Ovary (tissue), 10 donors: ENCODE measurements at places on chromosomes 2 and 18. TPM values are rescaled to one million over a fixed set of nuclear protein-coding genes. Genes with fewer than 3 reads are reported as not detected.

GRCh38 chr2:234661175-234661574 lies 164.3 kb upstream of the ARL4C start:
- DNase-seq = no peak

- no peak for DNase-seq
Measured at GRCh38 chr2:238244151-238244550, 4.3 kb upstream of the HES6 start.

- DNase-seq = no peak
Measured at GRCh38 chr18:72160510-72161445, 383.4 kb downstream of the CBLN2 start.

DNA sequence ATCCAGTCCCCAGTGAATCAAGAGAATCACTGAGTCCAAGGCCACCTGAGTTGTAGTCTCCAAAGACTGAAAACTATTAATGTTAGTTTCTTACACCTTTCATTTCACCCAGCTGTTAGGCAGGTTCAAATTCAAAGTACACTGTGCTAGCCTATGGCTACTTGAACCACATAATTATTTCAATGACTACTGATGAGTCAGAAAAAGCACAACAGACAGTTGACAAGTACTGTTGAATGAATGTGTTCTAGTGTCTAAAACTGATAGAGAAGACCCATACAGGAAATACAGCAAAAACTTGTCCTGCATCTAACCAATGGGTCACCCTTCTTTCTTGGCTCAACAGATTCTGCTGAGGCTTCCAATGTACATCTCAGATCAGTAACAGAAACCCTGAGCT lies 160.9 kb downstream of the MYO5B start:
- no peak for DNase-seq

- no peak for DNase-seq
Measured at GRCh38 chr2:75333646-75334045, 134.3 kb upstream of the TACR1 start.

- no peak for DNase-seq
Measured at GRCh38 chr2:122528061-122528460, 772.6 kb downstream of the TSN start.

DNA sequence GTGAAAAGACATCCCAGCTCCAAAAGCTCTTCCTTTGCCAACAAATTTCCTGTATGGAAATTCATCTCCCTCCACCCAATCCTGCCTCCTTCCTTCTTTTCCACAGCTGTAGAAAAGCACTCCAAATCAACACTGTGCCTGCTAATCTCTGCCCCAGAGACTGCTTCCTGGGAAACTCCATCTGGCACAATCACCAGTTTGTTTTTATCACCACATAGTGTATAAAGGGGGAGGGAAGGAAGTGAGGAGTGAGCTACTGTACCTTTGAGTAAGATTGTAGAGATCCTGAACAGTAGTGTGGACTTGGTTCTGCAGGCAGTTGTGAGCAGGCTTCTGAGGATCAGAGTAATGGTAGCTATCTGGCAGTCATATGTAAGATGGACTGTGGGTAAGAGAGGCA lies 14.7 kb upstream of the FAM237A start:
- DNase-seq = no peak

DNA sequence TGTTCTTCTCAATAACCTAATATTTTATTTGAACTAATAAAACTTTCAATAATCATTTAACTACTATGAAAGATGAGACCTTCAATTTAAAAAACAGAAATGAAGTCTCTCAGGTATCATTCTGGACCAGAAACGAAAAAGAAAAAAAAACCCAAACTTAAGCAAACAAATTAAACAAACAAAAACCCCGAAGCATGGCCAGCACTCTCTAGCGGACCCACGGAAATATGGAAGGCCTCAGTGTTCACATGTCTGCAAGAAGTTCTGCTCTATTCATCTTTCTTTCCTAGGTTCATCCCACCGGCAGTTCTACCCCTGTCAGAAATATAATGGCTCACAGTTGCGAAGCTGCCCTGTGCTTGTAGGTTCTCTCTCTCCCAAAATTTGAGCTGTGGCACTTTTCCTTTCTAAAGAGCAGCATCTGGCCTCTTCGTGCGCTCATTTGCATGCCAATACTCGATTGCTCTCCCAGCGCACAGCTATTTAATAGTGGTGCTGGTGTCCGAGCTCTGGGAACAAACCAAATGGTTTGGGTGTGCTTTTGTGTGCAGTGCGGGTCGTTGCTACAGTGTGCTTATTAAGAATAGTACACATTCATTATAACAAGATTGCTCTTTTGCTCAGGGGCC lies 129.0 kb upstream of the ZEB2 start:
- DNase-seq = no peak

DNA sequence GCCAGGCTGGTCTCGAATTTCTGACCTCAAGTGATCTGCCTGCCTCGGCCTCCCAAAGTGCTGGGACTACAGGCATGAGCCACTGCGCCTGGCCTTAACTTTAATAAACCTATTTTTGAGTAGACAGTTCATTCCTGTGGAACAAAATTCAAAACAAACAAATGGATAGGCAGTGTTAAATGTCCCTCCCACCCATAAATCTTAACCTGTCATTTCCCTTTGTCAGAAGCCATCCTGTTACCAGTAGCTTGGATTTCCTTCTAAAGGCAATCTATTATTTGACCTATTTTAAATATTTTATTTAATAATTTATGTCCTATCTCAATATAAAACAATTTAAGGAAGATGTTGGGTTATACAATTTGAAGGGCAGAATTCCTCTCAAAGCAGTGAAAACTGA lies 6.6 kb upstream of the C2orf72 start:
- no peak for DNase-seq

DNA sequence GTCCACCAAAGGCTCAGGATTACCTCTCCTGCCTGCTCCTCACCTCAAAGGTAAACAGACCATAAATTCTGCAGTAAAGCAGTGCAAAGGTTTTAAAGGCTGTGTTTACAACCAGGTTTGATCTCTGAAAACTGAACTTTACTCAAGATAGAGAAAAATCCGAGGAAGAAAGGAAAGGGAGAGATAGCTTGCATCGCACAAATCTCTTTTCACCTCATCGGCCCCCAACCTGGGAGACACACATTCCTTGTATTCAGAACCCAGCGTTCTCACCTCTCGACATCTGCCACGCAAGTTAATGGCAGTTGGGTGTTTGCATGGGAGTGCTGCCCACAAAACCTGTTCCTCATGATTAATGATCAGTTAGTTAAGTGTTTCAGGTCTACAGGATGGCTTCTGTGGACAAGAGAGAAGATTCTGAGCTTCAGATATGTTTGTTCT lies 72.6 kb downstream of the GATA6 start:
- DNase-seq = no peak

GRCh38 chr2:173264603-173265366 lies 89.9 kb upstream of the CDCA7 start:
- DNase-seq = no peak

- DNase-seq = no peak
Measured at GRCh38 chr2:9165625-9166024, 41.0 kb upstream of the ASAP2 start.

DNA sequence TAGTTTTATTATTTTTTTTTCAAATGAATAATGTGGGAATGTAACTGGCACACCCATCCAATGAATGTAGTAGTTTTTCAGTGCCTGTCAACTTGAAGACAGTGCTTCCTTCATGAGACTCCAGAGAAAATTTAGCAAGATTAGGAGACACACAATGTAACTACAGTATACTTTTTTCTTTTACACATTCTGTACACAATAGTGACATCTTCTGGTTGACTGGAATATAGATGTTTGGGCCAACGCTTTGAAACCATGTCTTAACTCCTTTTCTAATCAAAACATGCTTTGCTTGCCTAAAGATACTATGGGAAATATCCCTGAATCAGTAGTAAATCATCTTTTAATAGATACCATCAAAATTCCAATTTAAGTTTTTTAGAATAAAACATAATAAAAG lies 229.5 kb upstream of the ZC3H15 start:
- no peak for DNase-seq

GRCh38 chr2:189208254-189208653 lies 28.7 kb upstream of the COL5A2 start:
- DNase-seq = no peak

GRCh38 chr2:202204855-202205254 lies 33.5 kb downstream of the SUMO1 start:
- DNase-seq = no peak

DNA sequence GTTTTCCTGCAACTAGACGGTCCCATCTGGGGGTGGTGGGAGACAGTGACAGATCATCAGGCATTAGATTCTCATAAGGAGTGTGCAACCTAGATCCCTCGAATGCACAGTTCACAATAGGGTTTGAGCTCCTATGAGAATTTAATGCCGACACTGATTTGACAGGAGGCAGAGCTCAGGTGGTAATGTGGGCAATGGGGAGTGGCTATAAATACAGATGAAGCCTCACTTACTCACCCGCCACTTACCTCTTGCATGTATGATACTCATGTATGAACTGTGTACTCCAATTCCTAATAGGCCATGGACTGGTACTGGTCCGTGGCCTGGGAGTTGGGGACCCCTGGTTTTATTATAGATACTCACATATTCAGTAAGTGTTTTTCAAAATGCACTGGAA lies 122.4 kb upstream of the SIX3 start:
- DNase-seq = no peak

DNA sequence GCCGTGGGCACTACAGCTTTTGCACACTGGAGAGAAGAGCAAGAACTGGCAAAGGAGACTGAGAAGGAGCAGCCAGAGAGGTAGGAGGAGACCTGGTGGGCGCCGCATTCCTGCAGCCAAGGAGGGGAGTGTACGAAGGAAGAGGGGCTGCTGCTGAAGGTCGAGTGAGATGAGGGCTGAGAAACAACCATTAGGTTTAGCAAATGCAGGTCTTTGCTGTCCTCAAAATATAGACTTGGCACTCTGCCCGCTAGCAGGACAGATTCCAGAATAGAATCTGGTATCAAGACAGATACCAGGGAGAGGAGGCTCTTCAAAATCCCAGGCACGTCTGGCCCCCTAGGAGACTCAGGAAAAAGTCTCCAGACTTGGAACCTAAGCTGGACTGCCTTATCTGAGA lies 83.0 kb downstream of the TGOLN2 start:
- no peak for DNase-seq

- DNase-seq = peak; percentile 69
Measured at GRCh38 chr2:200713003-200713703, 98.6 kb upstream of the BZW1 start.

- DNase-seq = no peak
Measured at GRCh38 chr2:6793371-6793770, 72.3 kb downstream of the CMPK2 start.

DNA sequence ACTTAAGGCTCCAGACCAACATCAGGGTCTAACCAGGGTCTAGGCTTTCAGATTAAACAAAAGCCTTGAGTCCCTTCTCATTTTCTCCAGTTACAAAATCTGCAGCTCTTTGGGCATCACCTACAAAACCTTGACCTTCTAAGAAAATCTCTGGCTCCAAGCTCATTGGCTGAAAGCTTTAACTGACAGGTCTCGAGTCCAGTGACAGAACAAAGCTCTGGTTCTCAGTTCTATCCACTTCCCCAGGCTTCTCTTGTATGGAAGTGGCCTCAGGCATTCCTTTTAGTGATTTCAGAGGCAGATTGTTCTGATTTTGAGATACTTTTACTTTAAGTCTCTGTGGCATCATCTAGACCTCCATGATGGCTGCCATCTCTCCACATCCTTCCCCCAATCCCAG lies 11.3 kb downstream of the SIX2 start:
- no peak for DNase-seq

DNA sequence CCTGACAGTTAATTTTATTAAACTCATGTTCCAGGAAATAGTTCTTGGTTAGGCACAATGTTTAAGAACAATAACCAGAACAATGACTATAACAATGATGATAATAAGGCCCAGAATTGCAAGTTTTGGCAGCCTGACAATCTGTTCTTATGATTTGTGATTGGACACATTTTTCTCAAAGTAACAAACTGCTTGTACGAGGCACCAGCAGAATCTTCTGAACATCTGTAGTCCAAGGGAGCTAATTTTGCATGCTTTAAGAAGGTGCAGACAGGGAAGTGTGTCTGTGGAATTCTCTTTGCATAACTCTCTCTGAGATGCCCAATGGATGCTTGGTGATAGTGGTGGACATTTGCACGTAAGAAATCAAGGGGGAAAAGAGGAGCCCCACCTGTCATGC lies 709.3 kb downstream of the SLC4A3 start:
- no peak for DNase-seq

DNA sequence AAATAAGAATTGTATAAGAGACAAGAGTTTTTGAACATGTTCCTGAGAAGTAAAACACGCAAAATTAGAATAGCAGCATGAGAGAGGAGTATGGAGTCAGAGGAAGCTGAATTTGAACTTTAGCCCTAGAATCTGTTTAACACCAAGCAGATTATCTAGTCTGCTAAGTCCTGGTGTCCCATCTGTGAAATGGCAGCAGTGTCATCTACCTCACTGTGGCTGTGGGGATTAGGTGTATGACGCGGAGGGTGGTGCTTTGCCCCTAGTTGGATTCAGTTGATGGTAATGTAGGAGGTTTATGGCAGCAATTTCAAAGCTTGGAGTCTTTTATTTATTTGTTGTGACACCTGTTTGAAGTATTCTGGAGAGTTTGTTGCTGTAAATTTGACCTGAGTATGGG lies 79.2 kb downstream of the ZNF532 start:
- no peak for DNase-seq

DNA sequence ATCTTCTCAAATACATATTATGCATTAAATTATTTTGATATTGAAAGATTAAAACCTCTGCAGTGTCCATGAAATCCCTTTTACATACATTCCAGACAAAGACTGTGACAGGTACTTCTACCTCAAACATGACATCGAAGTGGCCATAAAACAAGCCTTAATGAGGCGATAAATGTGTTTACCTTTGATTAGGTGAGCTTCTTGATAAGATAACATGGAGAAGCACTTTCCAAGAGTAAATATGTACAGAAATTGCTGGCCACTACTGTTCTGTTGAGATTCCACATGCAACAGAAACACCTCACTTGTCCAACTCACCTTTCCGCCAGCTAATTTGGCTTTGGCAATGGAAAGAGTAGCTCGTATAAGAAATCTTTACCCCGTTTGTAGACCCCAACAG lies 55.2 kb downstream of the ZEB2 start:
- no peak for DNase-seq

Gene KIAA2012
- 5.2 TPM for total RNA-seq

Gene RUFY4
- total RNA-seq = not detected

Gene SEPTIN2
- 214 TPM for total RNA-seq

Gene ZRANB3
- total RNA-seq = 8.8 TPM

Gene NEB
- total RNA-seq = 0.46 TPM

Gene ALK
- 0.07 TPM for total RNA-seq

Gene CASP10
- 3.8 TPM for total RNA-seq

Gene DHX57
- 15.6 TPM for total RNA-seq

Gene BCL11A
- 3.0 TPM for total RNA-seq

Gene GLB1L
- 20.3 TPM for total RNA-seq

Gene C1QL2
- total RNA-seq = 0.23 TPM

Gene CHAC2
- total RNA-seq = 1.5 TPM

Gene AQP12A
- total RNA-seq = not detected

Gene METTL8
- total RNA-seq = 10.8 TPM

Gene SLC40A1
- 452 TPM for total RNA-seq

Gene ANKRD62
- total RNA-seq = not detected

Gene MERTK
- total RNA-seq = 13.3 TPM

Gene SPC25
- 0.84 TPM for total RNA-seq

Gene CDC42EP3
- total RNA-seq = 20.3 TPM

Gene CYP27A1
- 31.8 TPM for total RNA-seq

Gene PTPRM
- 45.6 TPM for total RNA-seq

Gene CFAP221
- total RNA-seq = 3.4 TPM

Gene TGFA
- 0.08 TPM for total RNA-seq
